ENCODE measurements at places on chromosomes 2 and 18.
A peak's percentile ranks its signal among the peaks of the same experiment; 100 is the strongest.

- peak; percentile 15 for DNase-seq
These were observed 422.9 kb upstream of the TRIB2 start for GRCh38 chr2:12293874-12294273.

- DNase-seq, result peak; percentile 4
These were observed 112.3 kb downstream of the MEP1B start for GRCh38 chr18:32301976-32302743.

GRCh38 chr2:15177103-15177502, 384.0 kb downstream of the NBAS start:
- peak; percentile 87 for DNase-seq

DNA sequence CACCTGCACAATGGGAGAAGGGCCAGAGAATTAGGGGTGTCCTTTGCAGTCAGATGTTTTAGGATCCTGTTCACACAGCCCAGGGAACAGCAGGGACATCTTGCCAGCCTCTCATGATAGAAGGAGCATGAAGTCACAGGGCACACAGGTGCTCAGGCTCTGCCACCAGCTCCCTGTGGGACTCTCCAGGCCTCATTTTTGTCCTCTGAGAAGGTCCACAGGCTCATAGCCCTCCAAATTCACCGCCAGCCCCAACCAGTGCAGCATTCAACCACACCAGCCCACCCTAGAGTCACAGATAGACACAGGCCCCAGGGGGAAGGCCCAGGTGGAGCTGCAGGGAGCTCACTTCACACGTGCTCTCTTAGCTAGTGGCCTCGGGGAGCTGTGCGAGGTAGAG, 391.7 kb downstream of the TNS1 start:
- peak; percentile 19 for DNase-seq

- peak; percentile 33 for DNase-seq
These were observed 529 bp upstream of the MTA3 start for GRCh38 chr2:42567806-42568400.
